Skin of body (tissue), 3 donors: ENCODE measurements at places on chromosomes 13 and 19. TPM values are rescaled to one million over a fixed set of nuclear protein-coding genes. Genes with fewer than 3 reads are reported as not detected.

Gene ZNF845
- total RNA-seq, result 8.2 TPM

Gene PROZ
- total RNA-seq, result not detected

Gene TMPRSS9
- 0.20 TPM for total RNA-seq

Gene TICAM1
- total RNA-seq, result 3.6 TPM

Gene ZSCAN1
- 0.30 TPM for total RNA-seq

Gene PRR12
- total RNA-seq, result 6.9 TPM

Gene THSD8
- total RNA-seq, result 0.39 TPM

Gene FPR2
- 4.0 TPM for total RNA-seq

Gene ALOX5AP
- 13.3 TPM for total RNA-seq

Gene KHSRP
- total RNA-seq, result 100 TPM

Gene ZNF541
- 0.10 TPM for total RNA-seq

Gene GPC5
- total RNA-seq, result 2.2 TPM

Gene KCNC3
- 0.59 TPM for total RNA-seq

Gene RFX1
- total RNA-seq, result 3.9 TPM

Gene GPR32
- not detected for total RNA-seq

Gene SBK2
- total RNA-seq, result not detected

Gene ZNF302
- 28.7 TPM for total RNA-seq

Gene ZNF808
- 22.1 TPM for total RNA-seq

Gene ZNF737
- 26.9 TPM for total RNA-seq

Gene ZNF442
- 10.2 TPM for total RNA-seq

Gene LGALS14
- total RNA-seq, result not detected

Gene GGN
- not detected for total RNA-seq

Gene TNFSF11
- total RNA-seq, result 0.49 TPM

Gene CEACAM21
- total RNA-seq, result 1.2 TPM

Gene AMER2
- 0.49 TPM for total RNA-seq

Gene ZMYM5
- 26.1 TPM for total RNA-seq

Gene SIGLEC12
- total RNA-seq, result not detected

Gene PNMA8C
- 0.20 TPM for total RNA-seq

Gene TUBB4A
- 0.49 TPM for total RNA-seq
